ENCODE measurements at places on chromosomes 1 and 21.

- DNase-seq: no peak
These were observed 14.9 kb downstream of the RGS5 start for GRCh38 chr1:163187849-163188248.

DNA sequence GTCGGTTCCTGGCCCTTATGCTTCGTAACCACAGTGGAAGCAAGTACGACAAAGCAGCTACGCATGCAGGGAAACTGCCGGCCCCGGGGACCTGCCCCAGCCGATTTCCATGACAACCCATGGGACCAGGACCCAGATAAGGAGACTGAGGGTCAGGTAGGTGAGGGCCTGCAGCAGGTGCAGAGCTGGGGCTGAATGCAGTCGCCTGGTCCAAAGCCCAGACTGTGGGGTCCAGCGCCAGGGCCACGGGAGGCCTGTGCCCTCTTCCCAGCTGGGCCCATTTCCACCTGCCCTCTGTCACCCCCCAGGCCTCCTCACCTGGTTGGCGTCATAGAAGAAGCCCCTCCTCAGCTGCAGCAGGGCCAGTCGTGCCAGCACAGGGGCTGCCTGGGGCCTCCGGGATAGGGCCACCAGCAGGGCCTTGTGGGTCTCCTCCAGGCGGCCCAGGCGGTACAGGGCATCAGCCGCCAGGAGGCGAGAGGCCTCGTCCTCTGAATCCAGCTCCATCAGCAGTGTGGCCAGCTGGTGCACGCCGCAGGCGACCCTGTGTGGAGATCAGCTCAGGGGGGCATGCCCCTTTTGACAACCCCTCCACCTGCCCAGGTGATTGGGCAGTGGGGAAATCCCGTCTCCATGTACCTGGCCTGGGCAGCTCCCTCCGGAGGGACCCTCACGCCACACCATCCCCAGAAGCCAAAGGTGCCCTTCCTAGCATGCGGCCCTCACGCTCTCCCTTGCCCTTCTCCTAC, 14.2 kb downstream of the TTC34 start:
- DNase-seq: no peak

DNA sequence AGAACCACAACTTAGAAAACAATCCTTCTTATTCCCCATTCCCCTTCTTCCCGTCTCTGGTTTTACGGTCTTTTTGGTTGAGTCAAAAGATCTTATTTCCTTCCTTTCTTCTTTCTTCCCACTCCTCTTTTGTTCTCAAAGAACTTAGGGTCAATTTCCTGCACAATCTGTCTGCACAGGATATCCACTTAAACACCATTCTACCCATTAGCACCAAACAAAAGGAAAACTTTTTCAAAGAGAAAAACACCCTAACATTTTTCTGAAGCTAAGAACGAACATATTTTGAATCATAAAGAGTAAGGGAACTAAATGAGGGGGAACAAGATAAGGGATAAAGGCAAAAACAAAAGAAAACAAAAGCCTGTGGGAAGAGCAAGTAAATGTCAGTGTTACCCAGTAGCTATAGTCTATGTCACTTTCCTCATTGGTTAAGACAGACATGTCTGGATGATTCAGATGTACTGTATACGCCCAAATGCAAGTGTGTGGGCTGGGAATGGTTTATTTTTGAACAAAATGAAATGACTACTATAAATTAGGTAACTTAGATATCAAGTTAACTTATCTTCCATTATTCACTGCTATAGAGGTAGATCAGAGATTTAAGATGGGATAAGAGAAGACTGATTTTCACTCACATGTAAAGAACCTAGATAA, 59.9 kb downstream of the TOR3A start:
- no peak for DNase-seq

DNA sequence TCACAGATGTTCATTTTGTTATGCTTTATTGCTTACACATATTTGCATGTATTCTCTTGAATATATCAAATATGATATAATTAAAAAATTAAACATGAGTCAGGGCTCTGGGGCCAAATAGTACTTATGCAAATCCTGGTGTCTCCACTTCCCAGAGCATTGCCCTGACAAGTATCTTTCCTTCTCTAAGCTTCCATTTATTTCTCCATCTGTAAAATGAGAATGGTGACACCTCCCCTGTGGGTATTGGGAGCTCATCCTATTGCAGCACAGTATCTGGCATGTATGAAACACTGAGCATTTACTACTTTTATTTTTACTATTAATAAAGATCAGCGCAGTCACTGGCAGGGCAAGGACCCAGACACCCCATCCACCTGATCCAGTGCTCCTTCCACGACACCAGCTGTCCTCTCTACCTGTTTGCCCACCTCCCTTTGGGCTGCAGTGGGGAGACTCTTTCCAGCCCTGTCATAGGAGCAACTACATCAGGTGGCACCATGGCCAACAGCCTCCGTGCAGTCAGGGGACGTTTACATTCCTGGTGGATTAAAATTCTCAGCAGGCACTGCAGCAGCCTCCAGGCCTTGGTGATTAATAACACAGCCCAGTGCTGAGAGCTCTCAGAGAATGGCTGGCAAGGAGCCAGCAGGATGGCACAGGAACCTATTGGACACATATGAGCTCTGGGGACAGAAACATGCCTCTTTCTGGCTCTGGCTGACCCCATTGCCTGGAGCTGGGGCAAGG, 113.0 kb downstream of the DMRTB1 start:
- DNase-seq: no peak

DNA sequence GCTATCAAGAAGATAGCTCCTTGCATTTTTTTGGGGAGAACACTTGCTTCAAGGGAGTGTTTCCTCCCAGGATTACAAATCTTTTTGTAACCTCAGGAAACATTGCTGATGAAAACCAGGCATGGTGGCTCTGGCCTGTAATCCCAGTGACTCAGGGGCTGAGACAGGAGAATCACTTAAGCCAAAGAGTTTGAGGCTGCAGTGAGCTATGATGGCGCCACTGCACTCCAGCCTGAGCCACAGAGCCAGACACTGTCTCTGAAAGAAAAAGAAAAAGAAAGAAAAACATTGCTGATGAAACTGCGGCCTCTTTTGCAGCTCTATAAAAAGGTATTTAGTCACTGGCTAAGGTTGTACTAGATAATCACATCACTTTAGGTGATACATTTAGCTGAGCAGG, 7.3 kb downstream of the RNU1-2 start:
- no peak for DNase-seq

All from Right ventricle myocardium superior (tissue), 1 donor.